ENCODE measurements at places on chromosomes 12 and 14.

DNA sequence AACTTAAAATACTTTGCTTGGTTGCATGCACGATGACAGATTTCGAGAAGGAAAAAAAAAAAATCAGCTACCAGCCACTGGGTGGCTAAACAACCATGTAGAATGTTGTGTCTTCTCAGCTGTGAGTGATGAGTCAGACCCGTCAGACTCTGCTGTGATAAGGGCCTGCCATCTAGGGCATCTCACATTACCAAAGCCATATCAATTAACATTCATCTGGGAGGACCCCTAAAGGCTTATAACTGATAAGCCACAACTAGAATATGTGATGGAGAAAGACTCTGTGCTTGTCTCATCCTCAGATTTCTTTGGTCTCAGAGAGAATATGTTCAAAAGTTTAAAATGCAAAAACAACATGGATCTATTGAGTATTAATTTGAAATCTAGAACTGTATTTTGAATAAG, 111.5 kb downstream of the PAX9 start:
- DNase-seq: no peak

DNA sequence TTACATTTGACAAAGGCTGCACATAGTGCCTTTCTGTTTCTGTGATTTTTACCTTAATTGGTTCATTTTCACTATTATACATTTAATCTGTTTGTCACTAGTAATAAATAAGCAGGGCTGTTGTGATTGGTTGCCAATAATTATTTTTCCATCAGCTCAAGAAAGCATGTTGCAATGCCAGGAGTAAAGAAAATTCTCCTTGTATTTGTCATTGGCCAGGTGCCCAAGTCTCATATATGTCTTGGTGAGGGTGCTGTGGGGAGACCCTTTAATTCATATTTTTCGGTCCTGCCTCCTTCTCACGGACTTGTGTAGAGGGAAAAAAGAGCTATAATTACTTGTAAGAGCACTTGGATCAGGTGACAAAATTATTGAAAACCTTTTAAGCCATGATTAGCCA, 108.0 kb downstream of the KITLG start:
- no peak for DNase-seq

DNA sequence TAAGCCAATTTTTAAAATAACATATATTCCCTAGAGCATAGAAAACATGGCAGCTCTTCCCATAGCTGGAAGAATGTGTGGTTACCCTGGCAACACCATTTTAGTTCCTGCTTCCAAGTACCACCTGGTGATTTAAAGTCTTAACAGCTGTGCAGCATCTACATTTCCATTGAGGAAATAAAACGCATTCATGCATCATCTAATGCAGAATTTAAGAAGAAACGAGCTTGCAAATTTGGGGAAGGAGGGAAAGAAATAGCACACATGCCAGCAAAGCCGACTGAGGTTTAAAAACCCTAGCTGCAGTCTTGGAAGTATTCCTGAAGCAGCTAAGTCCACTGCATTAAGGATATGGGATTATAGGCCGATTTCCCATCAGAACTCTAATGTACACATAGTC, 22.8 kb upstream of the SLC38A2 start:
- no peak for DNase-seq

DNA sequence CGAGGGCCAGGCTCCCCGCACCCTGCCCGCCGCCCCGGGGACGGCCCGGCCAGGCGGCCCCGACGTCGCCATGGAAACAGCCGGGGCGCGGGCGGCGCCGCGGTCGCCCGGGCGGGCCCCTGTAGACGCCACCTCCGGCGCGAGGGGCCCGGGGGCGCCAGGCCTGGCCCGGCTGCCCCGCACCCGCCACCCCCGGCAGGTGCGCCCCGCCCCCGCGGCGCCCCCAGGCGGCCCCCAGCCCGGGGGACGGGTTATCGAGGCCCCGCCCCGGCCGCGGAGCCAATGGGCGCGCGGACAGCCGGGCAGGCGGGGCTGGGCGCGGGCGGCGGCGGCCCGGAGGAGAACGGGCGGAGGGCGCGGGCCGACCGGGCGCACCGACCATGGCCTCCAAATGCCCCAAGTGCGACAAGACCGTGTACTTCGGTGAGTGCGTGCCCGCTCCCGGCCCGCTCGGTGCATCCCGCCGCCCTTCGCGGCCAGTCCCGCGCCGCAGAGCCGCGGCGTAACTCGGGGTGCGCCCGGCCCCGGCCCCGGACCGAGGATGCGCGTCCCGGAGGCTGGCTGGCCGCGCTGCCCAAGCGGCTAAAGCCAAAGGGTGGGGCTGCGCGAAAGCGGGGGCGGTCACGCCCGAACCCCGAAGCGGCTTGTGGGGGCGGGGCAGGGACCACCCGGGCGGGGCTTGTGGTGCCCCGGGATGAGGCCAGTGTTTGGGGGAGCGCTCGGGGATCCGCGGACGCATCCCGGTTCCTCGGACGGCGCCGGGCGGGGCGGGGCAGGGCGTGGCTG, at the start of gene CRIP2:
TSS of gene CRIP2 (plus strand) at position 339 of the 786 bp plus-strand sequence. CDS start at position 381, 42 bp downstream.
- DNase-seq: no peak

DNA sequence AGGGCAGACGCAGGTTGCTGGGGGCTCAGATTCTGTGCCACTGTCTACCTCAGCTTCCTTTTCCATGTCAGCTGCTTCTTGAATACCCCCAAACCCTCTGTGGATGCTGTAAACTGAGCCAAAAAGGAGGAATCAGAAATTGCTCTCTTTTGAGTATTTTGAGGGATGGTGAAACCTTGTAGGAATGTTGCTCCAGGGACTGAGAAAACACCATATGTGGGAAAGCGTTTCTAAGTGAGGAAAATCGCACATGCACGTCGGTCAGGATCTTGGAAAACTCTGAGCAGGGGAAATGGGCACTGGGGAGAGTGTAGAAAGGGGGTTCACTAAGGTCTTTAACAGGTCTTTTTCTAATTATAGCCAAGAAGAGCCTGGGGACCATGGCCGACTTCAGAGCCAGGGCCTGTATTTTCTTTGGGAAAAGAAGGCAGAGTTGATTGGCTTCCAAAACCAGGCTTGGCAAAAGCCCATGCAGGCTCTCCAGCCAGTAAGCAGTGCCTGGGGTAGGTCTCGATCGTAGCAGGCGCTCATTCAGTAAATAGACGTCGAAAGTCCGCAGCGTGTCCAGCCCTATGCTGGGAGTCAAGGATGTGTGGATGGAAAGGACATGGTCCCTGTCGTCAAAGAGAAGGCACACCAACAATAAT, 58.0 kb downstream of the NTF3 start:
- DNase-seq: no peak

- no peak for DNase-seq
Measured at GRCh38 chr14:71654810-71655209, 277.4 kb upstream of the RGS6 start.

DNA sequence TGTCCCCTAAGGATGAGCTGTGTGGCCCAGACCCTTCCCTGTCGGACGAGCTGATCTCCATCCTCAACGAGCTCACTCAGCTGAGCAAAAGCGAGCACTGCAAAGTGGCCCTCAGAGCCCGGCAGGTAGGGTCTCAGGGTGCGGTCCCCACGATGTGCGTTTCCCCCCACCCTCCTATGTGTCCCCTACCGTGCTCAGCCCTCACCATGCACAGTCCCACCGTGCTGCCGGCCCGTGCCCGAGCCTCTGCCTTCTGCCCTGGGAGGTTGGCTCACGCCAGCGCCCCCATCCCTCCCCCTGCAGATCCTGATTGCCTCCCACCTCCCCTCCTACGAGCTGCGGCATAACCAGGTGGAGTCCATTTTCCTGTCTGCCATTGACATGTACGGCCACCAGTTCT, 86.6 kb downstream of the FOXN4 start:
- DNase-seq: no peak

DNA sequence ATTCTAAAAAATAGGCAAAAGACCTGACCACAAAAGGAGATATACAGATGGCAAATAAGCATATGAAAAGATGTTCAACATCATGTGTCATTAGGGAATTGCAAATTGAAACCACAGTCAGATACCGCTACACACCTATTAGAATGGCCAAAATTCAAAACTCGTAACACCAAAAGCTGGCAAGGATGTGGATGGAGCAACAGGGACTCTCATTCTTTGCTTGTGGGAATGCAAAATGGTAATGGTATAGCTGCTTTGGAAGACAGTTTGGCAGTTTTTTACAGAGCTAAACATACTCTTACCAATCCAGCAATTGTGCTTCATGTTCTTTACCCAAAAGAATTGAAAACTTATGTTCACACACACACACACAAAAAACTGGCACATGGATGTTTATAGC, 8.2 kb upstream of the HMGA2 start:
- no peak for DNase-seq

DNA sequence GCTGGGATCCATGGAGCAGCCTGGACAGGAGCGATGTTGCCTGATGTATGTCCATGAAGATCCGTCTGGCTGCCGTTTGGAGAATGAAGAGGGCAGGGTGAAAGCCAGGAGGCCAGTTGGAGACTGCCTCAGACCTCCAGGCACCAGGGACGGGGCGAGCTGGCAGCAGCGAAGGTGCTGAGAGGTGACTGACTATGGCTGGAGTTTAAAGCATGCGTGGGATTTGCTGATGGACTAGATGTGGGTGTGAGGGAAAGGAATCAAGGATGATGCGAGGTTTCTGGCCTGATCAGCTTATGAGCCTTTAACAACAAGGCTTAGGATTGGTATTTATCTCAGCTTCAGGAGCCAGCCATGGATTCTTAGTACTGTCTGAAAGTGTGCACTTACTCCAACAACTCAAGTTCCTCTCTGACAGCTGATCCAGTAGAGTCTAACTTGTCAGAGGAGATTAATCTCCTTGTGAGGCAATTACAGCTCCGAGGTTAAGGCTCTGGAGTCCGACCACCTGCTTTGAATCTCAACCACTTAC, 49.4 kb downstream of the DYNC1H1 start:
- DNase-seq: no peak

Measured in NCI-H1417 treated with DMSO at 0.1 percent for 48 hours (cell line).